ENCODE measurements at places on chromosomes 2 and 18.

DNA sequence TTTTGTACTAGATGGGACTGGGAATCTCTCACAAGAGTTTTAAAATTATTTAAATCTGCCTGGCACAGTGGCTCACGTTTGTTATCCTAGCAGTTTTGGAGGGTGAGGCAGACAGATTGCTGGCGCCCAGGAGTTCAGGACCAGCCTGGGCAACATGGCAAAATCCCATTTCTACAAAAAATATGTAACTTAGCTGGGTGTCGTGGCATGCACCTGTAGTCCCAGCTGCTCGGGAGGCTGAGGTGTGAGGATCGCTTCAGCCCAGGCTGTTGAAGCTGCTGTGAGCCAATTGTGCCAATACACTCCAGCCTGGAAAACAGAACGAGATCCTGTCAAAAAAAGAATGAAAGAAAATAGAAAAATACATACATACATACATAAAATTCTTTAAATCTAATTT lies 685.7 kb upstream of the PIK3C3 start:
- no peak for DNase-seq

DNA sequence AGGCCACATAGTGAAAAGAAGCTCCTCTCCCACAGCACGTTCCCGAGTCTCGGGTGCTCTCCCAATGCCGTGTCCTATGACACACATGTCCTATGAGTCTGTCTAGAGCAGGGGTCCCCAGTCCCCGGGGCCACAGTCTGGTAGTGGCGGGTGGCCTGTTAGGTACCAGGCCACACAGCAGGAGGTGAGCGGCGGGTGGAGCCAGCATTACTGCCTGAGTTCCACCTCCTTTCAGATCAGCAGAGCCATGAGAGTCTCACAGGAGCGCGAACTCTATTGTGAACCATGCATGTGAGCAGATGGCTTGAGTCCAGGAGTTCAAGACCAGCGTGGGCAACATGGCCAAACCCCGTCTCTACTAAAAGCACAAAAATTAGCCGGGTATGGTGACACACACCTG lies 112.6 kb downstream of the ZBTB7C start:
- DNase-seq, result no peak

GRCh38 chr18:5164903-5165302 lies 32.2 kb downstream of the AKAIN1 start:
- DNase-seq, result no peak

DNA sequence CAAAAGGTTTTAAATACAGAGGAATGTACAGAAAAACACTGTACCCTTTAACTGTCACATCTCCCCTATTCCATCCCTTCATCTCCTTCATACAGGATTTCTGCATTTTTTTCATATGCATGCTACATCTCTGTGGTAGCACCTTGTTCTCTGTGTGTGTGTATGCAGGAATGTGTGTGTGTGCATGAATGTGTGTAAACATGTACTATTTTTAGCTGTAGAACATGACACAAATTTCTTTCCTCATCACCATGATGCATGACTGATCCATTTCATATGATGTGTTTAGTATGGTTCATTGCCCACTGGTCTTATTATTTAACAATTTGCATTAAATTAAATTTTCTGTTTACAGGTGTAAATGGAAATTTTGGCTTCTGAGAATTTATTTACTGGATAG lies 21.5 kb upstream of the ZEB2 start:
- DNase-seq, result no peak

DNA sequence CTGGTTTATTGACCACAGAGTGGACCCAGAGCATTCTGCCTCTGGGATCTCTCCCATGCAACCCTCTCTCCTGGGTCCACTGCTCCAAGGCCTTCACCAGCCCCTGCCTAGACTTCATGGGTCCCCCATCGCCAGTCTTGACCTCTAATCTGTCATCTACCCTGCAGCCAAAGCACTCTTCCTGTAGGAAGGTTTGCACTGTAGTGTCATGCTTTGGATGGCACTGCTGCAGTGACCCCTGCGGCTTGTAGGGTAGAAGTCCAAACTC lies 41.7 kb downstream of the MYO7B start:
- DNase-seq, result no peak

DNA sequence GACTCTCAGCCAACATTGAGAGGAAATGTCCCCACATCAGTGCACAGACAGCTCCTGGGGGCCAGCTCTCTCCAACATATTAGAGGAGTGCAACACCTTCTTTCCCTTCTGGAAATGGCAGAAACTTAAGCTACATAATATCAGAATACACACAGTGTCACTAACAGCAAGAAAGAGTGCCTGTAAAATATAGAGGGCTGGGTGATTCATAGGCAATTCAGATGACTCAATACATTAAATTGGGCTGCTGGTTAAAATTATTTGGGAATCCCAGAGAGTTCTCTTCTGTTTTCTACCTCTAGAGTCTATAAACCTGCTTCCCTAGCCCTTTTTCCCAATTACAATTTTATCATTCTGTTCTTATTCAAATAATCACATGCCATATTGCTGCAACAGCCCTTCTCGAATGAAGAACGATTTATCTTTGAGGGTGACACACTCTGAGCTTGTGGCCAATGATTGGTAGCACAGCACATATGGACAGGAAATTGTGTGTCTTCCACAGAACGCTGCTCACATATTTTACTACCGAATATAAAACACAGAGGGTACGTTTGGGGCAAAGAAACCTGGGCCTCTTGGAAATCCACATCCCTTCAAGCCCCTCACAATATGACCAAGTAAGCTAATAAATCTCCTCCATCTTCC lies 381.2 kb downstream of the MBD2 start:
- no peak for DNase-seq

GRCh38 chr2:48568547-48568946 lies 38.6 kb downstream of the STON1 start:
- no peak for DNase-seq

- DNase-seq, result no peak
These were observed 14.0 kb downstream of the MBD2 start for GRCh38 chr18:54210463-54210862.

- no peak for DNase-seq
These were observed 25.8 kb downstream of the CAB39 start for GRCh38 chr2:230738391-230738811.

DNA sequence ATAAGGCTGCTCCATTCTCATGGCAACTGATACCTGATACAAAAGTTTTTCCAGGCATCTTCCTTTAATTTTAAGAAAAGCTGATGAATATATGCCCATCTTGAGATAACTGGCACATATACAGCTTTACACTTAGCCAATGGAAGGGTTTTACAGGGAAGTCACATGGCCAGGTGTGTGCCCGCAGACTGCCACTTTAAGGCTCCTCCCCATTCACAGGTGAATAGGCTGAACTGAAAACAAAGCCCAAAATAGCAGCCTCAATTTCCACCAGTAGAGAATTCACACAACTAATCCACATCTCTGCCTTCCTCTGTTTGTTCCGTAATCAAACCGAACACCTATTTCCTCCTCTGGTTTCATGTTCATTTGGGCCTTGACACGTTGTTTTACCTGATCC lies 9.8 kb upstream of the ME2 start:
- no peak for DNase-seq

GRCh38 chr2:120531863-120532600 lies 186.1 kb downstream of the INHBB start:
- no peak for DNase-seq

DNA sequence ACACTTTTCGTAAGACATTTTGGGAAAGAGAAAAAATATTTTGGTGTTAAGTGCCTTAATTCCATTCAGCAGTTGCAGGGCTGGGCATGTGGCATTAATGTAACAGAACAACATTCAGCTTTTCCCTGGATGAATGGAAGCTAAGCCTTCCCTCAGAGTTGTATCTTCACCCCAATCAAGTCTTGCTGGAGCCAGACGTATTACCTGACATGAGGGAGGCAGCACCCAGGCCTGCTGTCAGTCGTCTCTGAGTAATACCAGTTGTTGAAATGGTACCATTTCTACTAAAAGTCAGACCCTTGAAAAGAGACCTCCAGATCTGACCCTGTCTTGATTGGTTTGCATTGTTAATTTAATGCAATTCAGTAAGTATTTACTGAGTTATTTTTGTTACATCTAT lies 57.5 kb downstream of the MALT1 start:
- DNase-seq, result no peak

GRCh38 chr2:61949714-61950560 lies 44.5 kb downstream of the COMMD1 start:
- no peak for DNase-seq

- no peak for DNase-seq
These were observed 5.0 kb upstream of the UGT1A1 start for GRCh38 chr2:233754872-233755611.

DNA sequence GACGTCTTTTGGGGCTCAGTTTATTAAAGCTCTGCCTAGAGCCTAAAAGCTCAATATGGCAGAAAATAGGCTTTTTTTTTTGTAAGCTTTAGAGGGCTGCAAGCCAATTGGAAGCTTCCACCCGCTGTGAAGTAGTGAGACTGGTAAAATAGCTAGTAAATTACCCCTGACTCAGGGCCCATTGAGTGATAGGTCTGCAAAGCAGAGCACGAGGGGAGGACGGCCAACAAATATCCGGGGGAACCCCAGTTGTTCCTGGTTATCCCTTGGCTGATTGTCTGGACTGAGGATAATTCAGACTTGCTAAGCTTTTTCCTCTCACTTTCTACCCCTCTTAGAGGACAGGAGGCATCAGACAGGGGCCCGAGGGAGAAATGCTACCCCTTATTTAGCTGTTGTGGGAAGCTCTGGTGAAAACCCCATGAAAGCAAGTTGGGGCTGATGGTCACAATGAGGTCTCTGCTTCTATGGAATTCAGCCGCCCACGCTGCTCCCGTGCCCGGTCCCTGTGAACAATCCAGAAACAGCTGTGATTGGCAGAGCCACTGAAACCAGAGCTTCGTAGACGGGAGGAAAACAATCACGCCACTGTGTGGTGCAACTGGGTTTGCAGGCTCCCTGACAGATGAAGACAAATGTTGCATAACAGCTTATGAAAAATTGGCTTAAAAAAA lies 141.9 kb upstream of the LGALSL start:
- no peak for DNase-seq

- DNase-seq, result no peak
These were observed 33.6 kb downstream of the KIDINS220 start for GRCh38 chr2:8803658-8804379.

DNA sequence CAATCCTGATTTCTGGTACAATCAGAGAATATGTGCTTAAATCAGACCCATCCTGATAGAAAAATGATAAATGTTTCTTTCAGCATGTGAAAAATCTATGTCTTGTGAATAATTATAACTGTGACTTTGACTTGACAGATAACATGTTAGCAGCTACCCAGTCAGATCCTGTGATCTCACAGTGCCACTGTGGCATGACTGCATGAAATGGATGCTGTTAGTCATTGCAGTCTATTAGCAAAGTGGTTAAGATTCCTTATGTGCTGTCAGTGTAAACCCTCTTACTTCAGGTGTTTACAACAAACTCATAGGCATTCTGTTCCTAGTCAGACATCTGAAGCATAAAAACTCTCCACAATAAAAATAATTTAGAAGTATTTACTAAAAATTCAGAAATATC lies 244.6 kb upstream of the RND3 start:
- DNase-seq, result no peak

- DNase-seq, result no peak
These were observed 372.0 kb downstream of the GALNT13 start for GRCh38 chr2:154243685-154244084.

DNA sequence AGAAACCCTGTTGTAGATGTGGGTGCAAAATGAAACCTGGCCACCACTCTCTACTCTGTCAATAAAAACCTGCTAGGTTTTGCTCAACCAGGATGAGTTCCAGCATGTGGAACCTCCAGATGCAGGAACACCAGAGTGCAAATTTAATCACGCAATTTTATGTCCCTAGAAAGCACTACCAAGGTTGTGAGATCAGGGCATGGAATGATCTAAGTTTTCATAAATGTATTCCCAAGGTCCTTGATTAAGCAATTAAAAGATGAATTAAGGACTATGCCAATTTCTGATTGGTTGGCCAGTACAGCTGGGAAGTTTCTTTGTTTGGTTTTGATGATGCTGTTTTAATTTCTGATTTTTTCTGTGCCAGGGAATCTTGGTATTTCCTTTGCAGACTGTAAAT lies 179.2 kb downstream of the KCNS3 start:
- no peak for DNase-seq

DNA sequence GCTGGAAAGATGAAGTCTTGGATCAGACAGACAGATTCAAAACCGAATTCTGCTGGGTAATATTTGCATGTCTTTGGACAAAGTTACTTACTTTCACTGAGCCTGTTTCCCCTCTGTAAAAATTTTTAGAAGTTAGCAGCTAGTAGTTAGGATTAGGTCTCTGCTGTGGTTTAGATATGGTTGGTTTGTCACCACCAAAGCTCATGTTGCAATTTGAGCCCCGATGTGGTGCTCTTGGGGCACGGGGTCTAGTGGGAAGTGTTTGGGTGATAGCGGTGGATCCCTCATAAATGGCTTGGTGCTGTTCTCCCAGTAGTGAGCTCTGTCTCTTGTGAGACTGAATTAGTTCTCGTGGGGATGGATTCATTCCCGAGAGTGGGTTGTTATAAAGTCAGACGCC lies 38.9 kb upstream of the PNO1 start:
- no peak for DNase-seq

- DNase-seq, result no peak
These were observed 108.4 kb upstream of the COPS8 start for GRCh38 chr2:236977063-236977851.

- DNase-seq, result no peak
These were observed 230.4 kb upstream of the AGAP1 start for GRCh38 chr2:235263205-235264120.

DNA sequence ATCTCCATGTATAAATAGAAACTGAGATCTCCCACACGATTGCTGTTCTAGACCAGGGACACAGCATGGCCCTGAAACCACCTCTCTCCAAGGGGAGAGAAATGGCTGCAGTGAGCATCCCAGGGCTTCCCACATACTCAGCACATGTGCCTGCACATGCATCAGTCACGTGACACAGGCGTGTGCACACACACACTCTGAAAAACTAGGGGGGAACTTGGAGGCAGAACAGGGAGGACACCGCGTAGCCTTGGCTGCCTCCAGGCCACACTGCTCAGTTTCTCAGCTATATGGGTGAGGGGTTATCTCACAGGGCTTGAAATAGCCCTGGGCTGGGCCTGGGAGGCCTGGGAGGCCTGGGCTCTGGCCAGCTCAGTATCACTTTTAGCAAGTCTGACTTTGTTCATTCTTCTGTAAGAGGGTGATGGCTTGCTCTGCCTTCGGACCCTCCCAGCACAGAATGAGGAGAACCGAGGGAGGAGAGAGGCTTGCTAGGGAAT lies 66.9 kb downstream of the EMX1 start:
- DNase-seq, result no peak

DNA sequence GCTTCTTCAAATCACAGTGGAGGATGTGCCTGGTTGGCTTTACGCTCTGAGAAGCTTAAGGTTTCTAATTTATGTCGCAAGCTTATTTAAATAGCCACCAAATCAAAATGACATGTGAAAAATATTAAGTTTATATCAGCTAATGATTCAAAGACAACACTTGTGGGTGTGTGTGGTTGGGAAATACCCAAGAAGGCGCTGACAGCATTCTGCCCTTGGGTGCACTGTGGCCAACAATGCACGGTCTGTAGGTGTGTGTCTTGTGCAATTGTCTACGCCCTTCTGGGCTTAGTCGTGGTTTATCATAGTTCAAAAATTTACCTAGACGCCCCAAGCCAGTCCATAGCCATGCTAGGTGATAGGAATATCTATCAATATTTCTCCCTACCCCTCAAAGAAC lies 60.9 kb downstream of the KCTD1 start:
- DNase-seq, result no peak

GRCh38 chr2:128319631-128320191 lies 1.0 kb upstream of the HS6ST1 start:
- no peak for DNase-seq

- DNase-seq, result no peak
These were observed 345.7 kb downstream of the MTX2 start for GRCh38 chr2:176614930-176615329.

GRCh38 chr2:20594957-20595356 lies 55.9 kb downstream of the HS1BP3 start:
- no peak for DNase-seq

All from stimulated activated CD8-positive, alpha-beta memory T cell treated with anti-CD3 and anti-CD28 coated beads, Interleukin-4, amount 100 ng/mL, for 4 hours (primary cell).